ENCODE measurements at places on chromosomes 6 and 20. TPM values are rescaled to one million over a fixed set of nuclear protein-coding genes. Genes with fewer than 3 reads are reported as not detected.
A peak's percentile ranks its signal among the peaks of the same experiment; 100 is the strongest.

The ARMH2 gene
- total RNA-seq: not detected

The JPH2 gene
- total RNA-seq: 4.4 TPM

The GRM1 gene
- total RNA-seq: 0.19 TPM

The XKR7 gene
- total RNA-seq: 0.21 TPM

The DPPA5 gene
- not detected for total RNA-seq

The CCN5 gene
- not detected for total RNA-seq

The SPAG4 gene
- total RNA-seq: 9.2 TPM

The GCNT2 gene
- 13.8 TPM for total RNA-seq

The SNAP91 gene
- 0.26 TPM for total RNA-seq

DNA sequence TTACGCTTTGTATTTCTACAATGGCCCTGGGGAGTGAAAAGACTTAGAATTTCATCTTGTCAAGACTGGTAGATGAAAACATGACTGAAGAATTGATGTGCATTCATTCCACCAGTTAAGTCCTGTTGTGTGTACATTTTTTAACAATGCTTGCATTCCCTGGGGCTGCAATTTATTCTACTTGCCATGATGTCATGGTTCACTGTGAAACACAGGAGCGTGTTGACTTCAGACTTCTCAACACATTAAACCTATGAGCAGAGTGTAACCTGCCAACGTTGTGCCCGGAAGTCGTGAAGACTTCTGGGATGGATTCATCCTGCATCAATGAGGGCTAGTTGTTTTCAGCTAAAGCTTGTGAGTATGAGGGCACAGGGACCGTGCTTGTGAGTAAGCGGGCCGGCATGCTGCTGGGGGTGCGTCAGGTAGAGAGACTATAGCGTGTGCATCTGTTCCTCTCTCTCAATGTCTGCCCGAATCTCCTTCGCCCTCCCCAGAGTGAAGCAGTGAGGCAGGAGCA, 26.3 kb upstream of the RIMS4 start:
- no peak overlapping the region for H3K27ac ChIP-seq
- peaks cover 19% of the 10 kb centered on the region for H3K27me3 ChIP-seq
- H3K36me3 ChIP-seq: no peaks in the 10 kb centered on the region
- H3K4me3 ChIP-seq: no peak overlapping the region

GRCh38 chr6:25660512-25660911, 8.5 kb downstream of the SCGN start:
- no peak overlapping the region for H3K4me3 ChIP-seq
- DNase-seq: no peak
- H3K4me1 ChIP-seq: no peaks in the 10 kb centered on the region

DNA sequence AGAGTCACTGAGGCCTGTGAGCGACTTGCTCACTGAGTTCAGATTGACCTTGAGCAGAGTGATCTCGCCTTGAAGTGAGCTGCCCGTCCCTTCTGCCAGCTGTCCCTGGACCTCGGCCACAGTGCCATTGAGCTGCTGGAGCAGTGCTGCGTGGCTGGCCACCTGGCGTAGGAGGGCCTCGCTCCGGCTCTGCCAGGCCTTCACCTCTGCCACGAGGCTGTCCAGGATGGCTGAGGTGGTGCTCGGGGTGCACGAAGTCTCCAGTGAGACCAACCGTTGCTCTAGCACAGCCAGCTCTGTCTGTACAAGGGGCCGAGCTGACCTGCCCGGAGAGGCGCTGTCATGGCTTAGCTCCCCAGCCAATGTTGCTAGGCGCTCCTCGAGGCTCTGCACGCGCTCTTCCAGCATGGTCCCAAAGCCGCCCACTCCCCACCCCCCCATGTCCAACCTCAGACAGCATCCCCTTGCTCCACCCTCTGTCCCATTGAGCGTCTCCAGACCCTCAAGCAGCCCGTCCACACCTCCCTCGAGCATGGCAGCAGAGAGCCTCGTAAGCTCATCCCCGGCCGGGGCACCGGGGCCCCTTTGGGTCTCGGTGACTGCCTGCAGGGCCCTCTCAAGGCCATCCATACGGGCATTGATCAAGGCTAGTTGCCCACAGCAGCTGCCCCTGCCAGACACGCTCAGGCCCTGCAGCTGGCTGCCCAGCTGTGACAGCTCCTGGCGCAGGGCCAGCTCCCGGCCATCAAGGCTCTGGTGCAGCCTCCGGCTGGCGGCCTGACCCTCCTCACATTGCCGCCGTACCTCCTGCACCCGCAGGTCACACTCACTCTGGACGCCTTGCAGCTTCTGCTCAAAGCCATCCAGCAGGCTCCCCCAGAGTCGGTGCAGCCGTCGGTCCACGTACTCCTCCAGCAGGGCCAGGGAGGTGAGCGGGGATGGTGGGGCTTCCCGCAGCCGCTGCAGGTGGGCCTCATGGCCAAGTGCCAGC, 4.6 kb downstream of the EMILIN3 start:
- peaks cover 22% of the 10 kb centered on the region for H3K27me3 ChIP-seq
- H3K4me1 ChIP-seq: peaks cover 13% of the 10 kb centered on the region
- H3K27ac ChIP-seq: no peak overlapping the region
- H3K4me3 ChIP-seq: no peak overlapping the region
- no peaks in the 10 kb centered on the region for H3K36me3 ChIP-seq

DNA sequence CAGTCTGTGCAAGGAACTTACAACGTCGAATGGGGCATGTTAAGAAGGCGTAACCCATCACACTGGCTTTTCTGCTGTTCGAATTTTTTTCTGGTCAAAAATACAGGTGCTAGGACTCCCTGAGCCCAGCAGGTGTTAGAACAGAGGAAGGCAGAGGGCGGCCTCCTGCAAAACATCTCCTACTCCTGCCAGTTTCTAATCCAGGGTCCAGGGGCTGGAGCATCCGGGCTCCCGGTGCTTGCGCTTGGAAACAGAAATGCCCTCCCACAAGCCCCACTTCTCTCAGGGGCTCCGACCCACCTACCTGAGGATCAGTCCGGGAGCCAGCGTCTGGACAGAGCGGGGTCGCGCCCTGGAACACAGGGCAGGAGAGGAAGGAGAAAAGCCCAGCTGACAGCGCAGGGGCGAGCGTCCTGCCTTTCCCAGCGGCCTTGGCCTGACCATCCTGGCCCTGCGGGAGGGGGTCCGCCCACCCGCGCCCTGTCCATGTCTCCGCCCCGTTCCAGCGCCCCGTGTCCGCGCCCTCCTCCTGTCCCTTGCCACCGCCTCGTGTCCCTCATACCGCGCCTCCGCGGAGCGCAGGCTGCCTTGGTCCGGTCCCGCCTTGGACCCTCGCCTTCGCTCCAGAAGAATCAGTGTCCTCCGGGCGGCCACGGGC, 14.8 kb upstream of the LPA start:
- DNase-seq: no peak
- no peaks in the 10 kb centered on the region for H3K36me3 ChIP-seq
- H3K4me3 ChIP-seq: no peak overlapping the region

GRCh38 chr6:13113981-13114593, 214.2 kb downstream of the TBC1D7 start:
- H3K4me1 ChIP-seq: no peaks in the 10 kb centered on the region
- DNase-seq: no peak
- no peak overlapping the region for H3K27ac ChIP-seq
- H3K36me3 ChIP-seq: no peaks in the 10 kb centered on the region
- no peak overlapping the region for H3K4me3 ChIP-seq

GRCh38 chr6:162385980-162386379, 341.6 kb downstream of the PRKN start:
- no peaks in the 10 kb centered on the region for H3K36me3 ChIP-seq
- H3K27ac ChIP-seq: no peak overlapping the region
- H3K4me1 ChIP-seq: no peaks in the 10 kb centered on the region
- no peak overlapping the region for H3K4me3 ChIP-seq
- no peaks in the 10 kb centered on the region for H3K27me3 ChIP-seq

DNA sequence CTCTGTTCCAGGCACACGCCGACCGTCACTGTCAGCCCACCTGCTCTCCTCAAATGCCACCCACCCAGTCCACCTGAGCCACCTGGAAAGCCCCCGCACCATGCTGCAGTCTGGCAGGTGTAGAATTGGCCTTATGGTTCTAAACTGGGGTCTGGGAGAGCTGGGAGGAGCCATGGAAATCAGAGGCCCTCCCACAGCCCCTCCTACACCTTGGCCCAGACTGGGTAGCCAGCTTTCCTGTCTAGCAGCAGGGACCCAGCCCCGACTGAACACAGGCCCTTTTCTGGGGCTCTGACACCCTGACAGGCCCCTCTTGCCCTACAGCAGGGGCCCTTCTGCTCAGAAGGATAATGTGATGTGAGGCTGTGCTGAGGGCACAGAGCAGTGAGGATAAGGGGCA, 31.1 kb downstream of the LRFN2 start:
- H3K36me3 ChIP-seq: no peaks in the 10 kb centered on the region
- H3K27ac ChIP-seq: no peak overlapping the region
- peak; percentile 36 for DNase-seq
- H3K4me3 ChIP-seq: no peak overlapping the region
- no peaks in the 10 kb centered on the region for H3K4me1 ChIP-seq

DNA sequence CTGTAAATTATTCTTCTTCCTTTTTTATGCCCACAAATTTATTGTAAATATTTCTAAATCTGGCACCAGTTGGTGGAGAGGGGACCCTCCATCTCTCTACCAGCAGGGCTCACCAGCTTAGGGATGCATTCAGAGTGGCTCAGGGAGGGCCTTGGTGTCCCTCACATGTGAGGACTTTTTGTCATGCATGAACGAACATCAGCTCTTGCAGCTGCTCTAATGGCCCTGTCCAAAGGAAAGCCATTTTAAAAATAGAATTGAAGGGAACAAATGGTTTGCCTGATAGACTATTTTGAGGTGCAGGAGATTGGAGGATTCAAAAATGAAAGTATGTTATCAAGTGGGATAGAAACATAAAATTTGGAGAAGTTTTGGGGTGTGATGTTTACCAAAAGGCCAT, 37.5 kb upstream of the KLHL31 start:
- DNase-seq: no peak
- H3K4me3 ChIP-seq: no peak overlapping the region
- H3K27me3 ChIP-seq: no peaks in the 10 kb centered on the region
- H3K4me1 ChIP-seq: no peaks in the 10 kb centered on the region
- no peaks in the 10 kb centered on the region for H3K36me3 ChIP-seq
- no peak overlapping the region for H3K27ac ChIP-seq

GRCh38 chr6:112764377-112764776, 417.2 kb downstream of the RFPL4B start:
- no peak for DNase-seq
- no peaks in the 10 kb centered on the region for H3K36me3 ChIP-seq
- H3K4me3 ChIP-seq: no peak overlapping the region

DNA sequence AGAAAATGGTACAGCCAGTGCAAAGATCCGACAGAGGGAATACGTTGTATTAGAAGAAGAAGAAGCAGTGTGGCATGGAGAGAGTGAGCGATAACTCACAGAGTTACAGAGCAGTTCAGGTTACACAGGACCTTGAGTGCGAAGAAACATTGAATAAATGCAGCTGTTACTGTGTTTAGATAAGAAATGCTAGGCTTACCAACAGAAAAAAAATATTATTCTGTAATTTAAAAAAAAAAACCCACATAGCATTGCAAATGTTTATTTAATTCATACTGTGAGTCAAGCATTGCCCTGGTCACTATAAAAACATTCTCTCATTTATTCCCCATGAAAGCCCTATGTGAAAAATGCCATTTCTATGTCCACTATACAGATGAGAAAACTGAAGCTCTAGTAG, 373.4 kb upstream of the EPHA7 start:
- H3K4me3 ChIP-seq: no peak overlapping the region
- DNase-seq: no peak
- H3K27ac ChIP-seq: no peak overlapping the region

DNA sequence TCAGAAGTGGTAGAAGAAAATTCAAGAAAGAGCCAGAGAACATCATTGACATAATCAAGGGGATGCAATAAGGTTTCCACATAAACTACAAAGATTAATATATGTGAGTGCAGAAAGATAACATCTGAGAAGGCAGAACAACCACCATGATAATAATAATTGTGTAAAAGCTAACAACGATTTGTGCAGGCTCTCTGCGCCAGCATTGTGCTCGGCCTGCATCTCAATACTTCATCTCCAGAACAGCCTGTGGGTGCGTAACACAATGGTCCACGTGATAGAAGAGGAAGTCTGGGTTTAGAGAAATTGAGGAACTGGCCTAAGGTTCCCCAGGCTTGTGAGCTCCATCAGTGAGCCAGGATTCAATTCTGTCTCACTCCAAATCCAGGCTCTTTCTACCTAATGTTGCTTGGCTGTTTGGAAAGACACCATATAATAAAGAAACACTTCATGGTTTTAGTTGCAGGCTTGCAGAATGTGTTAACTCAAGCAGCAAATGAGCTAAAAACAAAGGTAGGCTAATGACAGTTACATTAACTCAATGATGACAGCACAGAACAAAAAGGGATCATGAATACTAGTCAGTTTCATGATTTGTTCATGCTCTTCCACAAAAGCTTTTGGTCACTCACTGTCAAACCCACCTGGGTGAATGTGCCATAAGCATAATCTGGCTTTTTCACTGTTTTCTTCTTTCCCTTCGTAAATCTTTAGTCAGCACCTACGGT, 71.2 kb downstream of the LY86 start:
- H3K4me3 ChIP-seq: no peak overlapping the region
- H3K27me3 ChIP-seq: no peaks in the 10 kb centered on the region
- no peaks in the 10 kb centered on the region for H3K36me3 ChIP-seq

DNA sequence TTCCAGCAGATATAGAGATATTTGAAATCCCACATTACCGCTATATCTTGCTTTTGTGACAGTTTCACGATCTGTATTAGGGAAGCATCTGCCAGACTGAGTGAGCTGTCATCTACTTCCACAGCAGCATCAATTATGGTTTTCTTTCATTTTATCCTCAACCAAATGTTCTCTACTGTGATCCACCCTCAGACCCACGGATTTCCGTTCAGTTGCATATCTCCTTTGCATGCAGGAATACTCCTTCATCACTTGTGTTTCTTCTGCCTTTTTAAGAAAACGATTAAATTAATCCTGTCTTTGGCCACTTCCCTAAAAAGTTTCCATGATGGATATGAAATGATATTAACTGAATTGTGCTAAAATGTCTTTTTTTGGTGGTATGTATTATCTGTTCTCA, 262.1 kb upstream of the ADGRB3 start:
- DNase-seq: no peak
- no peaks in the 10 kb centered on the region for H3K4me1 ChIP-seq
- no peak overlapping the region for H3K4me3 ChIP-seq
- H3K27me3 ChIP-seq: no peaks in the 10 kb centered on the region

DNA sequence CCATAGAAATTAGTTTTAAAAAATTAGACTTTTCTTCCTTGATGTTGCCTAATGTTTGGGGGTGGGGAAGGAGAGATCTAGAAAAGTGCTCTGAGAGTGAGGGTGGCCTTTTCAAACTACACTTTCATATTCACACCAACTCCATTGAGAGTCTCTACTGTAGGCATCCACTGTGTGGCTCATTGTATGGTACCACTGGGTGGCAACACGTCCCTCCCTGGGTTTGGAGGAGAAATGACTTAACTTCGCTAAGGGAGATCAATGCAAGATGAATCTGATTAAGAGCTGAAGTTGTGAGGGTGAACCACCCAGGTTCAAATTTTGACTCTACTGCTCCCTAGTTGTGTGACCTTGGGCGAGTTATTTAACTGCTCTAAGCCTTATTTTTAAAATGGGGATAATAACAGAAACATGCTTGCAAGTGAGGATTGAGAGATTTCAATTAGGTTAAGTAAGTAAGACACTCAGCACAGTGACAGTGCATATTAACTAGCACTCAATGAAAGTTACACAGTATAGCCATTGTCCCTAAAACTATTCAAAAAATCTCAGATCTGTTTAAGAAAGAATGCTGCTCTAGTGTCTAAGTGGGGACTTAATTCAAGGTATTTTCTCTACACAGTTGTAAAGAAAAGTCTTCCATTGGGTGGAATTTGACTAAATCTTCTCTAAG, 193.5 kb upstream of the CNR1 start:
- H3K4me1 ChIP-seq: no peaks in the 10 kb centered on the region
- no peak for DNase-seq
- no peaks in the 10 kb centered on the region for H3K36me3 ChIP-seq
- H3K27ac ChIP-seq: no peak overlapping the region

GRCh38 chr6:142871910-142872331, 73.1 kb downstream of the HIVEP2 start:
- H3K36me3 ChIP-seq: no peaks in the 10 kb centered on the region
- no peak for DNase-seq
- H3K4me3 ChIP-seq: no peak overlapping the region
- peaks cover 31% of the 10 kb centered on the region for H3K4me1 ChIP-seq
- H3K27me3 ChIP-seq: no peaks in the 10 kb centered on the region

Measured in spleen (tissue), 13 donors.